ENCODE measurements at places on chromosomes 16 and 17.
A peak's percentile ranks its signal among the peaks of the same experiment; 100 is the strongest.

DNA sequence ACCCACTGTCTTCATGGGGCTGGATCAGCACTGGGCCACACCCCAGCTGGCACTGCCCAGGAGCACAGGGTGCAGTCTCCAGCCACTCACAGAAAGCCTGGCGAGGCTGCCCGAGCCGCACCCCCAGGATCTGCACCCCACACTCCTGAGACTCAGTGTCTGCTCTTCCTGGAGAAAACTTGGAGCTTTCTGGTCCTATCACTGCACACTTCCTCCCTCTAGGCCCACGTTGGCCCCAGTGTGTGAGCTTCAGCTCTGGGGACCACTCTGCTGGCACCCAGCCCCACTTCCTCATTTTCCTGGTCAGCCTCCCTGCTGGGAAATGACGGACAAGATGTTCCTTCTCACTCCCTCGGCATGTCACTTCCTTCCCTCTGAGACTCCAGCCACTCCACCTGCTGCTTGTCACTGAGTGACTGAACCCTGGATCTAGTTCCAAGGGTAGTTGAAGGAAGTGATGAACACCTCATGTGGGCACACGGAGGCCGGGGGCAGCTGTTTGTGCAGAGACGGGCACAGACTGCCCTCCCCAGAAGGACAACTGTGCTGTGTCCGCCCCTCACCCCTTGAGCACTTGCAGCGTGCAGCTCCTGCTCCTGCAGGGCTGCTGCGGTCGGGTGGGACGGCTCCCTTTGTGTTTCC is 29.0 kb downstream of the ZC3H18 start:
- DNase-seq: no peak

DNA sequence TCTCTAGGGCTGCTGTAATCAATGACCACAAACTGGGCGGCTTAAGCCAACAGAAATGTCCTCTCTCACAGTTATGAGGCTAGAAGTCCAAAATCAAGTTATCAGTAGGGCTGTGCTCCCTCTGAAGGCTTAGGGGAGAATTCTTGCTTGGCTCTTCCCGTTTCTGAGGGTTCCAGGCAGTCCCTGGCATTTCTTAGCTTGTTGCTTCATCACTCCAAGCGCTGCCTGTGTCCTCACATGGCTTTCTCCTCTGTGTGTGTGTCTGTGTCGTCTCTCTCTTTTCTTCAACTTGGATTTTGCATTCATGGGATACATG is 13.7 kb upstream of the CDC42EP4 start:
- no peak for DNase-seq

GRCh38 chr16:1202274-1202673 is 22.8 kb downstream of the TPSG1 start:
- no peak for DNase-seq

DNA sequence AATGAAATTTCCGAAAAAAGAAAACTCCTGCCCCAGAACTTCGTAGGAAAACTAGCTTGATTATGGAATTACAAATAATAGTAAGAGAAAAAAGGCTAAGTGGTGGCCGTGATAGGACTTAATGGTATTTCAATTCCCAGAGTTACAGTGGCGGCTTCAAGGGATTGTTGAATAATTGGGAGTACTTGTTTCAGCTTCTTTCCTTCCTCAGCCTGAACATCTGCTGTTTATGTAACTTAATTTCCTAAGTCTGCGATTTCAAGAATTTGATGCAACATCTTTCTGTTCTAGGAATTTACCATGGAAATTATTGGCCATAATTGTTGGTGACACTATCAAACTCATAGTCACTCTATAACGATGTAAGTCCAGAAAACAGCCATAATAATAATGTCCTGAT is 684 bp upstream of the APPBP2 start:
- DNase-seq: no peak

DNA sequence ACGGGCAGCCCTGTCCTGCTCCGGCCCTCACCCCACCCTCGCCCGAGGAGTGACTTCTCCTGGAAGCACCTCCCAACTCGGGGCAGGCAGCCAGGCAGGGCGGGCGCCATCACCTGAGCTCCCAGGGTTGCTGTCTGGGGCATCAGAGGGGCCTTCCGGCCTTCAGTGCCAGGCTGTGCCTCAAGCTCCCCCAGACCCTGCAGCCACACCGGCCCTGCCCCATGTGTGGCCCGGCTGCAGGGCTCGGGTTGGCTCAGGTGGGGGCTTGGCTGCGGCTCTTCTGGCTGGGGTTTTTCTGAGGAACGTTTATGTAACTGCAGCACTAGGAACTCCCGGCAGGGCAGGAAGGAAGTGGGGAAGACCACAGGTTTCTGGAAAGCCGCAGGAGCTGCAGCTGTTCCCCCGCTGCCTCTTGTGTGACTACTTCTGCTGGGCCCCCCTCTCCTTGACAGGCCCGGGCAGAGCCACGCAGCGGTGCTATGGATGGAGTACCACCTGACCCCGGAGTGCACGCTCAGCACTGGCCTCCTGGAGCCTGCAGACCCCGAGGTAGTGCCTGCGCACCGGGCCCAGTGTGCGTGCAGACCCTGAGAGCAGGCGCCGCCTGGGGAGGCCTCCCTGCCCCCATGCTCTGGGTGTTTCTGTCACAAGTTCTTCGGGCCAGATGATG is 45.6 kb downstream of the PRMT7 start:
- peak; percentile 84 for DNase-seq

- DNase-seq: no peak
These were observed 6.1 kb upstream of the PRSS8 start for GRCh38 chr16:31141489-31142108.

DNA sequence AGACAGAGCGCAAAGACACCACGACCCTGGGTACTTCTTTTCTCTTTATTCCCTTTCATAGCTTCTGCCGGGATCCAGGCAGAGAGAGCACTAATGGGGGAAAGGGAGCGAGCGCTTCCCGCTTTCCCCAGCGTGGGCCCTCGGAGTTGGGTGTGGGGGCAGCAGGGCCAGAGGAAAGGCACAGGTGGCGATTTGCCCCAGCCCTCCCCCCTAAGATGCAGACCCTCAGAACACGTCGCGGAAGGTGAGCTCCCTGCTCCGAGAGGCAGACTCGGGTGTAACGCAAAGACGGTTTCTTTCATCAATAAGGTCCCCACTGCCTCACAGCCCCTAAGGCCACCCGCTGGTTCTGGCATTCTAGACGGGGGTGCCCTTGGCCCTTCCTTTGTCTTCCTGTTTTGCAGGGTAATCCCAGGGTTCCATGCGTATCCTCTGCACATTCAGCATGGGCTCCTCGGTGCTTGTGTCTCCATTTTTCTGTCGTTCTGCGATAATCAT is 570 bp upstream of the NME3 start:
- no peak for DNase-seq

- no peak for DNase-seq
These were observed 6.0 kb upstream of the RBFOX3 start for GRCh38 chr17:79616801-79617200.

- DNase-seq: no peak
These were observed 4.4 kb downstream of the RNF135 start for GRCh38 chr17:30975042-30975820.

DNA sequence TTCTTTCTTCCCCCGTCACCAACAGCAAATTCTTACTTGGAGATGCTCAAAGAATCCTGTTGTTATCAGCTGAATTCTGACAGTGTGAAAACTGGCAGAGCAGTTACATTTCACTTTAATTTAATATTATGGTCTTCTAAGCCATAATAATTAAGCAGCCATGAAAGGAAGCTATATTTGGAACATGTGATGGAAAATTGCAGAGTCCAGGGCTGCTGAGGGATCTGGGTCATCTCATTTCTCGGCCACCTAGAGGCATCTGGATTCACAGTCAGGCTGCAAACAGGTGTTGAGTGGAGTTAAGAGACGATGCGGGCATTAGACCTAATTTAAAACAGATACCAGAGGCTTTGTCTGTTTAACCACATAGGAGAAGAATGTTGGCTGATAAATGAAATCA is 38.4 kb downstream of the CHD9NB start:
- DNase-seq: no peak

GRCh38 chr16:14219983-14220382 is 148.9 kb downstream of the MRTFB start:
- DNase-seq: no peak

DNA sequence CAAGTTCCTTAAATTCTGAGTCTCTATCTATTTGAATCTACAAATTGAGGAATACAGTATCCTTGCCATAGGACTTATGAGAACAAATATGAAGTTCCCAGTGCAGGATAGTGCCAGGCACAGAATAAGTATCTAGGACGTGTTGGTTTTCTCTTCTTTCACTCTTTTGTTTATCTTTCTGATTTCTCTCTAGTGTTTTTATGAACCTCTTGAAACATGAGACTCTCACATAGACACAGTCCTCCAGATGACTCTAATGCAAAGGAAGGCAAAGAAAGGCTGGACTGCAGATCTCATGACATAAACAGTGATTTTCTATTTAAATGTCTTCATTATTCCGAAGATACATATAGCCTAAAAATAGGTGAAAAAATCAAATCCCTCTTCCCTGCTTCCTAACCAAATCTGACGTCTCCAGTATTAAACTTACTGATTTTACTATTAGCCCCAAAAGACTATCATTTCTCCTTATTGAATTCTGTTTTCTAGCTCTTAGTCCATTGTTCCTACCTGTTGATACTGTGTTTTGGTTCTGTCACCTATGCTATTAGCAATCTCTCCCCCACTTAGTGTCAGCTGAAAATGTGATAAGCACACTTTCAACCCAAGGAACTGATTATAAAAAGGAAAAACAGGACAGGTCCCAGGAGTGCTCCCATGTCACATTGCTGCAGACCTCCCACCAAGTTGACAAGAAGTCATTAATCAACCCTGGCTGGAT is 24.9 kb upstream of the ADAMTS18 start:
- no peak for DNase-seq

GRCh38 chr17:74528491-74529199 is 2.6 kb downstream of the CD300LB start:
- no peak for DNase-seq

DNA sequence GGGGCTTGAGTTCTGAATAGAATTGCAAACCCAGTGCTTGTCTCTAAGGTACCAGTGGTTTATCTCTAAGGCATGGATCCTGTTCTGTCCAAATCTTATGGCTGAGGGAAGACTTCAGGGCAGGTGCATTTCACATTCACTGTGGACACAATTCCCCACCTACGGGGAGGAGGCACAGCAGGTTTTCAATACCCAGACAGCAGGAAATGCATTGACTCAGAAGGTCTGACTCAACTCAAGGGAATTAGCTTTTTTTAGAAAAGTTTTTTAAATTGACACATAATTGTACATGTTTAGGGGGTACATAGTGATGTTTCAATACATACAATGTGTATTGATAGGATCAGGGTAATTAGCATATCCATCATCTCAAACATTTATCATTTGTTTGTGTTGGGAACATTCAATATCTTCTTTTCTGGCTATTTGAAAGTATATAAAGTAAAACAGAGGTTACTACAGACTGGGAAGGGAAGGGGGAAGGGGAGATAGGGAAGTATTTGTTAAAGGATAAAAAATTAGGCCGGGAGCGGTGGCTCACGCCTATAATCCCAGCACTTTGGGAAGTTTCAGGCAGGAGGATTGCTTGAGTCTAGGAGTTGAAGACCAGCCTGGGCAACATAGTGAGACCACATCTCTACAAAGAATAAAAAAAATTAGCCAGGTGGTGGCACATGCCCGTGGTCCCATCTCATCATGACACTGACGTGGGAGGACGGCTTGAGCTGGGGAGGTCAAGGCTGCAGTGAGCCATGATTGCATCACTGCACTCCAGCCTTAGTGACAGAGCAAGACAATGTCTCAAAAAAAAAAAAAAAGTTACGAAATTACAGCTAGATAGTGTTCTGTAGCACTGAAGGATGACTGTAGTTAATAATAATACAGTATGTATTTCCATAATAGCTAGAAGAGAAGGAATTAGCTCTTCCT is 54.9 kb downstream of the RGS9 start:
- no peak for DNase-seq

DNA sequence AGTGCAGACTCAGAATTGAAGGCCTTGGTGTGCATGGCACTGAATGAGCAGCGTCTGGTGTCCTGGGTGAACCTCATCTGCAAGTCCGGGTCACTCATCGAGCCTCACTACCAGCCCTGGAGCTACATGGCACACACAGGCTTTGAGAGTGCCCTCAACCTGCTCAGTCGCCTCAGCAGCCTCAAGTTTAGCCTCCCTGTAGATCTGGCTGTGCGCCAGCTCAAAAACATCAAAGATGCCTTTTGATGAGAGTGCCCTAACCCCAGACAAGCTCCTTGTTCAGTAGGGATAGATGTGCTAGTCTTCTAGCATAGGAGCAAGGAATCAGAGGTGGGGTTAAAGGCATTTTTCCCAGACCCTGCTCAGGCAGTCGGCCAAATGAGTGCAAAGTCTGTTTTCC is 6.7 kb upstream of the RPL27 start:
- no peak for DNase-seq

GRCh38 chr16:2278272-2278608 is 10.3 kb upstream of the RNPS1 start:
- DNase-seq: no peak

DNA sequence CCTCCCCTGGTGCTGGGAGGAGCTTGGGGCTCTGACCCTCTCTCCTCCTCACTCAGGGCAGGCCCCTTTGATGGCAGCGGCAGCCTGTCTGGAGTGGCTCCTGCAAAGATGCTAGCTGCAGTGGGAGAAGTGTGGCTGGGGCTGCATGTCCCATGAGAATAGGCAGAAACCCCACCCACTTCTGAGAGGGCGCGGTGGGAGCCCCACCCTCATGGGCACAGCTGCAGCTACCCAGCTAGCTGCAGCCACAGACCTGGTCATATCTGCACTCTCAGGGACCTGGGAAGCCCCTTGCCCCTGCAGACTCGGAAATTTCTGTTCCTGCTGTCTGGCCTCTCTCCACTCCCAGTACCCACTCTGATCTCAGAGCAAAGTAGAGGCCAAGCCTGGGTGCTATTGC is 72.2 kb upstream of the BRD7 start:
- no peak for DNase-seq

- DNase-seq: no peak
These were observed 42.3 kb downstream of the ABR start for GRCh38 chr17:1137465-1137894.

DNA sequence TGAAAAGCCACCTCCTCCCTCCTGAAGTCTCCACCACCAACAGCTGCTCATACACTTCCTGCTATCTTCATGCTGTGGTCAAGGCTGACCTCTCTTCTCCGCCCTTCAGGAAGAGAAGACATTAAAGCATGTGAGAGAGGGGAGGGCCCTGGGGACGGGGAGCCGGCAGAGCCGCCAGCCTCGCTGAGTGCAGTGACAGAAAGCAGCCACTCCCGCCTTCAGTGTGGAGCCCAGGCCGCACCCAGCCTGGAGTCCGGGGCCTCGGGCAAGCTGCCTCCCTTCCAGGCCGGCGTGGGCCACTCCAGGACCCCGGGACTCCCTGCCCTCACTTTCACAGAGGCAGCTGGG is 94.7 kb upstream of the TNRC6C start:
- DNase-seq: no peak

- DNase-seq: no peak
These were observed 742 bp upstream of the NUTF2 start for GRCh38 chr16:67846063-67846319.
